ENCODE measurements at places on chromosomes 16 and 17.

DNA sequence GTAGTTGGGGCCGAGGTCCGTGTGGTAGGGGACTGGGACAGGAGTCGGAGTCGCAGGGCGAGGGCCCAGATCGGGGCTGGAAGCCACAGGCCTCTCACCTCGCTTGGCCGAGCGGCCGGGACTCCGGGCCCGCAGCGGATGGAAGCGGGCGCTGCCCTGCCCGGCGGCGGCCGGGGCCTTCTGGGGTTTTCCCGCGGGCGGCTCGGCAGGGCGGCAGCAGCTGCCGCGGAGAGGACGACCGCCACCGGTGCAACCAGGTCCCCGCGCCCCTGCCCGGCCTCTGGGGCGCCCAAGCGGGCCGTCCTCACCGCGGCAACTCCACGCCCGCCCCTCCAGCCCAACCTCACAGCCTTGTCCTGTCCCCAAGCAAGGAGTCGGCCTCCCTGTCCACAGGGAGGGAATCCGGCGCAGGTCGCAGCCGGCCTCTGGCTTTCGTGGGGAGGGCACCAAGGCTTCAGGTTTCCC lies 15.6 kb upstream of the UTP6 start:
- DNase-seq = no peak

- no peak for DNase-seq
Observed at GRCh38 chr17:28491286-28491685, 14.9 kb upstream of the FOXN1 start.

- no peak for DNase-seq
Observed at GRCh38 chr17:47694581-47695428, 844 bp downstream of the TBKBP1 start.

GRCh38 chr17:3937359-3937758 lies 21.1 kb upstream of the P2RX1 start:
- no peak for DNase-seq

- no peak for DNase-seq
Observed at GRCh38 chr16:11155284-11155806, 100.7 kb downstream of the SOCS1 start.

GRCh38 chr16:49867796-49868668 lies 12.1 kb upstream of the ZNF423 start:
- DNase-seq = no peak

- no peak for DNase-seq
Observed at GRCh38 chr16:180101-180675, at the start of gene HBQ1. TSS of gene HBQ1 (plus strand) at chr16:180459. CDS start at chr16:180487, 28 bp downstream.

GRCh38 chr16:68995011-68995504 lies 110.4 kb upstream of the HAS3 start:
- no peak for DNase-seq

- no peak for DNase-seq
Observed at GRCh38 chr17:3799181-3799945, 1.6 kb downstream of the ITGAE start.

DNA sequence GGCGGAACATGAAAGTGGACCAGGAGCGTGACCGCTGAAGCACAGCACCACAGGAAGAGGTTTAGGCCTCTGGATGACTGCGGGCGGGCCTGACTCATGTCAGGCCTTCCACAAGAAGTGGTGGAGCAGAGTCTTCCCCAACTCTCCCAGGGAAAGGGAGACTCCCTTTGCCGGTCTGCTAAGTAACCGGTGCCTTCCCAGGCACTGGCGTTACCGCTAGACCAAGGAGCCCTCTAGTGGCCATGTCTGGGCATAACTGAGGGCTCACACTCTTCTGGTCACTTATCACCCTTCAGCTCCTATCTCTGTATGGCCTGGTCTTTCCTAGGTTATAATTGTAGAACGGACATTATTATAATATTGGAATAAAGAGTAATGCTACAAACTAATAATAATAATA lies 1931.9 kb downstream of the TP53TG3F start:
- DNase-seq = no peak

DNA sequence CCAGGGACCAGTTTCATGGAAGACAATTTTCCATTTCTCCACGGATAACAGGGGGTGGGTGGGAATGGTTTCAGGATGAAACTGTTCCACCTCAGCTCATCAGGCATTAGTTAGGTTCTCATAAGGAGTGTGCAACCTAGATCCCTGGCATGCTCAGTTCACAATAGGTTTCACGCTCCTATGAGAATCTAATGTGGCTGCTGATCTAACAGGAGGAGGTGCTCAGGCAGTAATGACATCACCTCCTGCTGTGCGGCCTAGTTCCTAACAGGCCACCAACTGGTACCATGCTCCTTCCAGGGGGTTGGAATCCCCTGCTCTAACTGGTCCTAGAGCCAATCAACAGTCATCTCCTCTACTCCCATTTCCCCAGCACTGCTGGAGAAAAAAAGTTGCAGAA lies 19.9 kb downstream of the TEX14 start:
- DNase-seq = no peak

GRCh38 chr17:73478768-73479424 lies 165.3 kb downstream of the SDK2 start:
- no peak for DNase-seq

DNA sequence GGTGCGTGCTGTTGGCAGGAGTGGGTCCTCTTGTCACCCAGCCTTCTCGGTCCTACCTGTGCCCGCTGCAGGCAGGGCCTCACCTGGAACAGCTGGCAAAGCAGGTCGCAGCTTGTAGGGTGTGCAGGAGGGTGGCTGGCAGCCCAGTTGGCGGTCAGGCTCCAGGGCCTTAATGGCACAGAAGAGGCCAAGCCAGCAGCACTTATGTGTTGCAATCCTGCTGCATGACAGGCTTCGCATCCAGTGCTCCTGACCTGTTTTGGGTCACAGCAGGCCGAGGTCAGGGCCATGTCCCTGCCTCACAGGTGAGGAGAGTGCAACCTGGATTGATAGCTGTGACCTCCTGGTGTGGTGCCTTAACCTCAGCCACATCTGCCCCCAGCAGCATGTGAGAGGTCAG lies 31.9 kb downstream of the ZC3H18 start:
- DNase-seq = no peak

DNA sequence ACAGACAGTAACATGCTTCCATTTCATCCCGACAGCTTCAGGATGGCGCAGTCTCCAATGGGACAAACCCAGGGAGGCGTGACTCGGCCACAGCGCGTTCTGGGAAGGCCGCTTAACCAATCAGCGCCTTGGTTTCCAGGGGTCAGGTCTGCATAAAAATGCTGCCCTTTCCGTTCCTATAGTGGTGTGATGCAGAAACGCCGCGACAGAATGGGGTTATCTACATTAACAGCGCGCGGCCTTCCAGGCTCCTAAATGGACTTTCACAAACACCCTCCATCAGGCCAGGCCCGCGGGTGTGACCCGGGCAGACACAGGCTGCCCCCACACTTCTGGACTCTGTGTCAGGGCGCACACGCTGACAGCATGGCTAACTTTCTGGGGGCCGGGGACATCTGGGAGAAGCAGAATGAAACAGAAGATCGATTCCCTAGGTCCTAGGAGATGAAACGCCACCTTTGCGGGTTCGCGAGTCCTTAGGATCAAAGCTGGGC lies 792 bp downstream of the TMEM231 start:
- DNase-seq = no peak

- peak; percentile 40 for DNase-seq
Observed at GRCh38 chr17:1179818-1180742, at the start of gene ABR. TSS of gene ABR (minus strand) at chr17:1179981. CDS start at chr17:1179727, 254 bp downstream.

- DNase-seq = no peak
Observed at GRCh38 chr17:74962622-74963394, 9.8 kb downstream of the HID1 start.

DNA sequence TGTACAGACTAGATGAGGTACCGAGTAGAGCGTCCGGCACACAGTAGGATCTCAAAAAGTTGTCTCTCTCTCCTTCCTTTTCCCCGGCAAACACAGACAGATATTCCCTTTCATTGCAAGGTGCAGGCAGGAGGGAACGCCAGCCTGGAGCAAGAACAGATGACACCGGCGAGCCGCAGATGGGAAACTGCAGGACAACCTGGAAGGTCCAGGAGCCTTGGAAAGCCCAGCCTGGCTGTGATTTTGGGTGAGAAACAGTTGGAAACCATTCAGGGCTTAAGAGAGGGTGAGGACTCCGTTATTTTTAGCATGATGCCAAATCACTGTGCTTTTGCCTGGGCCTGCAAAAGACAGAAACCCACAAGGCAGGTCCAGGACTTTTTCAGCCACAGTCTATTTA lies 7.3 kb downstream of the CDH11 start:
- no peak for DNase-seq

GRCh38 chr16:58413359-58413758 lies 21.1 kb downstream of the GINS3 start:
- no peak for DNase-seq

DNA sequence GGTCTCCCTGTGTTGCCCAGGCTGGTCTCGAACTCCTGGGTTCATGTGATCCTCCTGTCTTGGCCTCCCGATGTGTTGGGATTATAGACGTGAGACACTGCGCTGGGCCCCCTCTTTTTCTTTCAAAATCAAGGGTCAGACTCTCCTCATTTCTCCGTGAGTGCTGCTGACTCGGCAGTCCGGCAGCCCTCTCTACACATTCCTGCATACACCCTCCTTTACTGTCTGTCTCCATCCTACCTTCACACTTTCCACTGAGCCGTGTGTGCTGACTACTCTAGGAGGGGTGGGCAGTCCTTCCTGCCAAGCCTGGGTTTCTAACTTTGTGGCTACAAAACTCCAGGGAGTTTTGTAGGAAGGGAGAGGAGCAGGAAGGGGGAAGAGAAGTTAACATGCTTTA lies 195.2 kb downstream of the PARN start:
- no peak for DNase-seq

DNA sequence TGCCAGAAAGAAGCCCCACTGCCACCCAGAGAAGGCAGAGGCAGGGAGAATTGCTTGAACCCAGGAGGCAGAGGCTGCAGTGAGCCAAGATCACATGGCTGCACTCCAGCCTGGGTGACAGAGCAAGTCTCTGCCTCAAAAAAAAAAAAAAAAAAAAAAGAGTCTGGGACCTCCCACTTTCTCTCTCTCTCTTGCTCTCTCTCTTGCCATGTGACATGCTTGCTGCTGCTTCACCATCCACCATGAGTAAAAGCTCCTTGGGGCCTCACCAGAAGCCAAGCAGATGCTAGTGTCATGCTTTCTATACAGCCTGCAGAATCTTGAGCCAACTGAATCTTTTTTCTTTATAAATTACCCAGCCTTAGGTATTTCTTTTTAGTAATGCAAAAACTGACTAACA lies 21.5 kb upstream of the SRSF1 start:
- DNase-seq = no peak

- DNase-seq = no peak
Observed at GRCh38 chr17:64423881-64424280, 25.0 kb upstream of the MILR1 start.

GRCh38 chr17:80793851-80794267 lies 197.8 kb upstream of the CHMP6 start:
- DNase-seq = no peak

- no peak for DNase-seq
Observed at GRCh38 chr17:37092071-37092470, 143.3 kb downstream of the AATF start.

- DNase-seq = peak; percentile 8
Observed at GRCh38 chr17:43660816-43661493, 767 bp downstream of the MEOX1 start.

GRCh38 chr17:60256174-60256573 lies 106.4 kb downstream of the CA4 start:
- DNase-seq = no peak

DNA sequence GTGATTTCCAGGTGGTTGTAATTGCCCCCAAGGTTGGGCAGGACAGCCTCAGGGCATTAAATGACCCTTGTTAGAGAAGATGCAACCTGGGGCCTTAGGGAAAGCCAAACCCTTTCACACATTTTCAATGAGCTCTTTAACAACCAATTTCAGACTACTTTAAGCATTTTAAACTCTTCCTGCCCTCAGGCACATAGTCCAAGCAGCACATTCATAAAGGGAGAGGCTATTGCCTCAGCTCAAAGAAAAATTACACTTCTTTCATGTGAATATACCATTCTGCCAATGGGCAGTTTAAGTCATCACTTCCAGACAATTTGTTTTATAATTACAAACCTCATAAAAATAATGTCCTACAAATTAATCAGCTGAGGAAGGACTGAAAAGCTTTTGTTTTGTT lies 544.5 kb downstream of the NPIPA7 start:
- no peak for DNase-seq

GRCh38 chr16:84029297-84030047 lies 13.1 kb downstream of the SLC38A8 start:
- DNase-seq = no peak

- DNase-seq = no peak
Observed at GRCh38 chr17:40350689-40351358, 13.7 kb downstream of the GJD3 start.

GRCh38 chr16:2475413-2476344 lies 752 bp downstream of the TBC1D24 start:
- DNase-seq = no peak

GRCh38 chr17:50360486-50361115 lies 12.4 kb downstream of the MRPL27 start:
- DNase-seq = no peak

DNA sequence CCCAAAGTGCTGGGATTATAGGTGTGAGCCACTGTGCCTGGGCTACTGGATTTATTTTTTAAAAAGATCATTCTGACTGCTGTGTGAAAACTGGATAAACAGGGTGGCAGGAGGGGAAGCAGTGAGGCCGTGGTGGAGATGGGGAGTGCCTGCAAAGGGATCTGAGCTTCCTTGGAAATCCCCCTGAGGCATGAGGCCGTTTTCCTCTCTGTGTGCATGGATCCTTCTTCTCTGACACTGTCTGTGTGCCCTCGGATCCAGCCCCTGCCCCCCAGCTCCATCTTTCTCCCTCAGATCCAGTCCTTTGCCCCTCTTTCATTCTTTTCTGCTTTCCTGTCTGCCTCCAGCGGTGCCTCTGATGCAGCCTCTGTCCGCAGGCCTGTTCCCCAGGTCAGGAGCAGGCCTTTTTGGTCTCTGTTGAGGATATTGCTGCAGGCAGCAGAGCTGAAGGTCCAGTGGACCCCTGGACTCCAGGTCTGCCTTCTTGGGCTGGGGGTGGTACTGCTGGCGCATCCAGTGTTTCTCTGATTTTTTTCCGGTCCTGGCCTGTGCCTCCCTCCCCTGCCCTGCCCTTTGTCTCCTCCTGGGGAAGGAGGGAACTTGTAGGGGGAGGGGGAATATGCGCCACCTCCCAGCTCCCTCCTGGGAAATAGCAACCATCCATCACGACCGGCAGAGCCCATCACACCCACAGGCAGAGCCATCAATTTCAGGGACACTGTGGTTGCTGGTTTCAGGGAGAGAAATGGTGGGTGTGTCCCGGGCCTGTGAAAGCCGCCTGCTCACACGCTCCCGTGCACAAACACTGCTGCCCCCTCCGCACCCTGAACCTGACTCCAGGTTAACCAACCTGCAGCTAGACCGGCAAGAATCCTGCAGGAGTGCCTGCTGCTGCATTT lies 17.0 kb downstream of the MGAT5B start:
- no peak for DNase-seq

- no peak for DNase-seq
Observed at GRCh38 chr16:8951447-8952280, 12.0 kb downstream of the USP7 start.
